ENCODE measurements at places on chromosomes 11 and 22. TPM values are rescaled to one million over a fixed set of nuclear protein-coding genes. Genes with fewer than 3 reads are reported as not detected.

The FAM227A gene
- 2.3 TPM for polyA plus RNA-seq

The MRTFA gene
- 19.0 TPM for polyA plus RNA-seq

DNA sequence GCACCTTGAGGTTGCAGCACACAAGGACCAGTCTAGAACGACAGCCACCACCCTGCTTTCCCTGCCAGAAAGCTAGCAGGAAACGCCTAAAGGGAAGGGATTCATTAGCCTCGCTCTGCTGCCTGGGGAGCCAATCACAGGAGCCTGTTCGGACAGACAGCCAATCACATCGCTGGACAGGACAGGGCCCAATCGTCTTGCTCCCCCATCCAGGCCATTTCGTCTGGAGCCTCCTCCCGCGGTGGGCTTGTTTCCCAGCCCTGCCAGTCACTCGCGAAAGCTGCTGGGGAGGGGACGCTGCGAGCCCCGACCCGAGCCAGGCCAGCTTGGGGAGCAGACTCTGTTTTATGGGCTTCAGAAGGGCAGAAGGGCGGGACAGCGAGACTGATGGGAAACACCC, 79.8 kb upstream of the NCAM1 start:
- peak; percentile 64 for DNase-seq

- DNase-seq, result peak; percentile 14
These were observed 87.6 kb downstream of the STIM1 start for GRCh38 chr11:3942956-3943497.
